ENCODE measurements at places on chromosomes 12 and 14.

DNA sequence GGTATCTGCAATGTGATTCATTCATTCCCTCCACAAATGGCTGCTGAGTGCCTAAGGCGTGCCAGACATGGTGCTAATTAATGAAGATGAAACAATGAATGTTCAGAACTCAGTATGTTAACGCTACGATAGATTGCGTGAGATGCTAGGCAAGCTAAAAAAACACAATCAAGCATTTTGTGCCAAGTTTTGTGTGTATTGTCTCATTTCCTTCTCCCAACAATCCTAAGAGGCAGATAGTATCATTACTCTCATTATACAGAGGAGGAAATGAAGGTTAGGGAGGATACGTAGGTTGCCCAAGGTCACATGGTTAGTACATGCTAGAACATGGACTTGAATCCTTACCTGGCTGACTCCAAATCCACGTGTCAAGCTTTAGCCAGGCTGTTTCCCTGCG is 264.4 kb downstream of the EFCAB11 start:
- DNase-seq, result no peak

- no peak for DNase-seq
Measured at GRCh38 chr12:104651811-104652210, 195.1 kb downstream of the CHST11 start.

- no peak for DNase-seq
Measured at GRCh38 chr14:102081231-102082080, 5.4 kb downstream of the HSP90AA1 start.

DNA sequence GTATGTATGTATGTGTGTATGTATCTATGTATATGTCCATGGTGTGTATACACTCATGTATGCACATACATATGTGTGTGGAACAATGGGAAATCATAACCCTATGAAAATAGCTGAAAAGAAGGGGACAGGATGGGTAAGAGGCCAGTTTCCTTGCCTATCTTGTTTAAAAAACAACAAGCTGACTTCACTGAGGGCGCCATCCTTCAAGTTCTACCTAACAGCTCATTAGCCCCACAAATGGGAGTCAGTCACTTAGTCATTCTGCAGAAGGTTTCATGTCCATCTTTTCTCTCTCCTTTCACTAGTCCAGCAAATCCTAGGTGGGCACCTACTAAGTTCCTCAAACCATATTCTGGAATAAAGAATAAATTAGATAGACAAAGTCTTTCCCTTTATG is 14.7 kb downstream of the STON2 start:
- DNase-seq, result no peak

GRCh38 chr14:83071888-83072501 is 1538.3 kb upstream of the SEL1L start:
- no peak for DNase-seq

GRCh38 chr14:98704441-98704840 is 567.6 kb downstream of the BCL11B start:
- DNase-seq, result no peak

DNA sequence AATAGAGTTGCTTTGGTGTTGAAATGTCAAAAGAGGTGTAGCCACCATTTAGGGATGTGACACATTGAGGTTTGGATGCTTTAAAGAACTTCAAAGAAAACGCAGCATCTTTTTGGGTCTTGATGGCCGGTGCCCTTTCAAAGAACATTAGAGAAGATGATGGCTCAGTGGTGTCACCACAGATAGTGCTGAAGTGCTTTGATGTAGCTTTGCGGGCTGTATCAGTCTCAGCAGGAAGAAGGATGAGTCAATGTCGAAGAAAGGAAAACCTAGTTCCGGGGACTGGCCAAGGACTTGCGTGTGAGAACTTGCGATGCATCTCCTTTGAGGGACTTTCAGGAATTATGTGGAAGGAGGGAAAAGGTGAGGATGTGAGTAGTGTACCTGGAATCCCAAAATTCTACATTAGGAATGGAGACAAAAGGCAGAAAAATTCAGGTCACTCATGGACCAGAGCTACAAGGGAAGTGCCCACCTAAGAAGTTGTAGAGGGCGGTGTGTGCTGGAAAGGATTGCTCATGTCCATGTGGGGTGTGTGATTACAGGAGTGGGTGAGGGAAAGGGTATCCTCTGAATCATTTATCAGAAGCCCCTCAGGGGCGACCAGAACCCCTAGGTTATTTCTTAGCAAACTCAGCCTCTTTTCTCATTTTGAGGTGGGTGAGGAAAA is 39.7 kb upstream of the GZMB start:
- DNase-seq, result no peak

GRCh38 chr14:77991128-77991772 is 178.9 kb upstream of the NRXN3 start:
- no peak for DNase-seq
